ENCODE measurements at places on chromosomes 12 and 14. TPM values are rescaled to one million over a fixed set of nuclear protein-coding genes. Genes with fewer than 3 reads are reported as not detected.
A peak's percentile ranks its signal among the peaks of the same experiment; 100 is the strongest.

CDCA3 gene
- 23.5 TPM for total RNA-seq

NUAK1 gene
- total RNA-seq, result 8.8 TPM

ACOT6 gene
- not detected for total RNA-seq

GARIN6 gene
- total RNA-seq, result not detected

RNASE3 gene
- not detected for total RNA-seq

PAX9 gene
- not detected for total RNA-seq

CAPZA3 gene
- total RNA-seq, result not detected

DNA sequence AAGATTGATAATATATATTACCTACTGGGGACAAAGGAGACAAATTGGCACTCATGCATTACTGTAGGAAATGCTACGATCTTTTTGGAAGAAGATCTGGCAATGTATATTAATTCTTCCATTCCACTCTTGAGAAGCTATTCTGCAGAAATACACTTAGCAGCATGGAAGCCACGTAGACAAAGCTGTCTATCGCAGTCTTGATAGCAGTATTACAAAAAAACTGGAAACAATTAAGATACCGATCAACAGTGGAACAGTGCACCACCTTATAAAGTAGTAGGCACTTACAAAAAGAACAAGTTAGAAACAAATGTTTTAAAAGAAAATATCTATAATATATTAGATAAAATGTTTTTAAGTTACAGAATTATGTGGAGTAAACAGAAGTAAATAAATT lies 87.2 kb downstream of the ABCD2 start:
- H3K27ac ChIP-seq, result no peak overlapping the region
- H3K27me3 ChIP-seq, result no peaks in the 10 kb centered on the region
- no peaks in the 10 kb centered on the region for H3K4me1 ChIP-seq
- DNase-seq, result no peak
- no peak overlapping the region for H3K4me3 ChIP-seq

GRCh38 chr12:48788854-48789775 lies at the start of gene ADCY6:
TSS of gene ADCY6 (minus strand) at chr12:48789089. CDS start at chr12:48783434, 5,655 bp downstream.
- peak within 1 kb of the TSS; percentile 85 for H3K27ac ChIP-seq
- H3K27me3 ChIP-seq, result no peaks in the 10 kb centered on the region
- DNase-seq, result peak; percentile 70

DNA sequence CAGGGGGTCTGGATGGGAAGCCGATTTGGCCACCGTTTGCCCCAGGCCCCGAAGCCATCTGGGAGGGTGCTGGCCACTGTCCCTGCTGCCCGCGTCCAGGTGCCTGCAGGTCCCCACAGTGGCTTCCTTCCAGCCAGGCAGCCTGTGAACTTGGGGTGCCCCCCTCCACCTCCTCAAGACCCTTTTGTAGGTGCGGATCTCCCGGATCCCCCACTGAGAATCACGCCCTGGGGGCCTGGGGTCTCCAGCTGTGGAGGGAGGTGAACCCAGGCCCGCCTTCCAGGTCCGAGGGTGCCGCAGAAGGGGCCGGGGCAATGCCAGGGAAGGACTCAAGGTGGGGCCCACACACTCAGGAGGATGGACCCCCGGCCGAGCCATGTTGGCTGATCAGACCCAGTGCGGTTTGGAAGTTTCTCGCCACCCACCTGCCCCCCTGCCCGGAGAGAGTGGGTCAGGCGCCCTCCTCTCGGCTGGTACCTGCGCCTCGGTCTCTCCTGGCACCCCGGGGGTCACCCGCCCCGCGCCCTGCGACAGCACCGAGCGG lies 1.7 kb downstream of the MMP17 start:
- no peaks in the 10 kb centered on the region for H3K27me3 ChIP-seq
- H3K27ac ChIP-seq, result no peak overlapping the region
- no peaks in the 10 kb centered on the region for H3K36me3 ChIP-seq
- peak overlapping the region; percentile 4 for H3K4me3 ChIP-seq
- no peak for DNase-seq

GRCh38 chr14:72472845-72473244 lies 421.1 kb downstream of the DPF3 start:
- H3K4me1 ChIP-seq, result no peaks in the 10 kb centered on the region
- peaks cover 12% of the 10 kb centered on the region for H3K27me3 ChIP-seq
- no peaks in the 10 kb centered on the region for H3K36me3 ChIP-seq
- H3K4me3 ChIP-seq, result no peak overlapping the region
- peak; percentile 12 for DNase-seq

DNA sequence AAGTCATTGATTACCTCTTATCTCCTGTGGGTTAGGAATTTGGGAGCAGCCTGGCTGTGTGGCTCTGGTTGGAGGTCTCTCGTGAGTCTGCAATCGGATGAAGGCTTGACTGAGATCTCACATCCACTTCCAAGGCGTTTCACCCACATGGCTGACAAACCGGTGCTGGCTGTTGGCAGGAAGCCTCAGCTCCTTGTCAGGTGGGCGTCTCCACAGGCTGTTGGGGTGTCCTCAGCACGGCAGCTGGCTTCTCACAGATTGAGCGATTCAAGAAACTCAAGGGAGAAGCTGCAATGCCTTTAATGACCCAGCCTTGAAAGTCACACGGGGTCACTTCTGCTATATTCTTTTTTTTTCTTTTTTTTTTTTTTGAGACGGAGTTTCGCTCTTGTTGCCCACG lies 28.6 kb upstream of the CORO1C start:
- no peaks in the 10 kb centered on the region for H3K4me1 ChIP-seq
- no peak for DNase-seq
- H3K27ac ChIP-seq, result no peak overlapping the region

GRCh38 chr12:70045036-70045435 lies 198.2 kb upstream of the CNOT2 start:
- peak; percentile 10 for DNase-seq
- H3K36me3 ChIP-seq, result no peaks in the 10 kb centered on the region
- H3K27ac ChIP-seq, result no peak overlapping the region
- no peaks in the 10 kb centered on the region for H3K27me3 ChIP-seq
- H3K4me3 ChIP-seq, result no peak overlapping the region

GRCh38 chr12:2526371-2526770 lies 268.4 kb upstream of the FKBP4 start:
- H3K27ac ChIP-seq, result no peak overlapping the region
- H3K4me3 ChIP-seq, result no peak overlapping the region
- H3K4me1 ChIP-seq, result no peaks in the 10 kb centered on the region
- no peak for DNase-seq

GRCh38 chr14:54699735-54700134 lies 132.8 kb downstream of the SAMD4A start:
- peaks cover 14% of the 10 kb centered on the region for H3K4me1 ChIP-seq
- no peaks in the 10 kb centered on the region for H3K27me3 ChIP-seq
- no peak overlapping the region for H3K4me3 ChIP-seq
- H3K36me3 ChIP-seq, result peaks cover 13% of the 10 kb centered on the region

- peaks cover 5% of the 10 kb centered on the region for H3K4me1 ChIP-seq
- no peaks in the 10 kb centered on the region for H3K27me3 ChIP-seq
- peak; percentile 11 for DNase-seq
- H3K36me3 ChIP-seq, result no peaks in the 10 kb centered on the region
- H3K4me3 ChIP-seq, result peak overlapping the region; percentile 87
These were observed 507 bp upstream of the PTPN11 start for GRCh38 chr12:112418273-112418607.

GRCh38 chr14:67480011-67480410 lies 8.5 kb downstream of the TMEM229B start:
- no peak overlapping the region for H3K27ac ChIP-seq
- H3K27me3 ChIP-seq, result peaks cover 29% of the 10 kb centered on the region
- no peak overlapping the region for H3K4me3 ChIP-seq
- DNase-seq, result no peak
- H3K4me1 ChIP-seq, result no peaks in the 10 kb centered on the region

GRCh38 chr12:39675263-39675662 lies 55.7 kb upstream of the ABCD2 start:
- H3K27me3 ChIP-seq, result no peaks in the 10 kb centered on the region
- no peak overlapping the region for H3K27ac ChIP-seq
- DNase-seq, result no peak
- no peaks in the 10 kb centered on the region for H3K4me1 ChIP-seq

GRCh38 chr14:88323086-88323522 lies at the start of gene KCNK10:
TSS of gene KCNK10 (minus strand) at chr14:88323269. CDS start at chr14:88322798, 471 bp downstream.
- H3K4me1 ChIP-seq, result peaks cover 3% of the 10 kb centered on the region
- peaks cover 61% of the 10 kb centered on the region for H3K27me3 ChIP-seq
- H3K4me3 ChIP-seq, result peak within 1 kb of the TSS; percentile 24
- H3K27ac ChIP-seq, result no peak within 1 kb of the TSS

DNA sequence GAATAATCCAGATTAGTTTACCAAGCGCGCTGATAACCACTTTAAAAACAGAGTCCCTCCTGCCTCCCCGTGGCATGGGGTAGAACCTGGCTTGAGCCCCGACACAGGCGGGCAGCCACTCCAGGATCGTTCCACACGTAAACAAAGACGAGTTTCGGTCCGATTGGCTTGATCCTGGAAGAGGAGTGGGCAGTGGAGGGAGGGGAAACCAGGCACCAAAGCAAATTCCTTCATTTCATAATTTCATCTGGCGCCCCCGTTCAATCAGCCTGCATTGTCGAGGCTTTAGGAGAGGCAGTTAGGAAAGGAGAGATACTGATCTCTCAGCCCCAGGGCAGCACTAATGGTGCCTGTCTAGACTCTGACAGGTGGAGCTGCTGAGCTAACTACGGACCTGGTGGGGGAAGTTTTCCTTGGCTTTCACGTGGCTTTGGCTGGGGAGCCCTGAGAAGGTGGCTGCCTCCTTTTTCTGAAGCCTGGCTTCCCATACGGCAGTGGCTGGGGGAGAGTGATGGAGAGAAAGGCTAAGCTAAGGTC lies 751 bp upstream of the GPRC5A start:
- no peaks in the 10 kb centered on the region for H3K27me3 ChIP-seq
- H3K4me3 ChIP-seq, result peak overlapping the region; percentile 72
- peaks cover 4% of the 10 kb centered on the region for H3K36me3 ChIP-seq
- peak overlapping the region; percentile 78 for H3K27ac ChIP-seq
- peaks cover 9% of the 10 kb centered on the region for H3K4me1 ChIP-seq
